ENCODE measurements at places on chromosomes 6 and 20.
A peak's percentile ranks its signal among the peaks of the same experiment; 100 is the strongest.

DNA sequence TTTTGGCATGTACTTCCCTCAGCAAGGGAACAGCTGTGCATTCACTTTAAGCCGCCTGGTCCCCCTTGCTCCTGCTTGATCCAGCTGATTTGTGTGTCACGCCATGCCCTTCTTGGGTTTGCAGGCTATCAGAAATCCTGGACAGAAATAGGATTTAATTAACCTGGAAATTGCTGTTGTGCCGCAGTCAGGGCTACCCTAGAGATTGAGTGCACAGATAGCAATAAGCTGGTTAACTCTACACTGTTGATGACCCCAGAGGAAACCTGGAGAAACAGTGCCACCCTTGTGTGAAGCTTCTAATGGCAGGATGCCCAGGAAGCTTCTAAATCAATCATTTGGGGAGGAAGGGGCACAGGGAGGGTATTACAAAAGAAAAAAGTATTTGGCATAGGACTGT is 199.0 kb downstream of the JARID2 start:
- no peak for DNase-seq

- no peak for DNase-seq
These were observed 5.9 kb downstream of the ZNF292 start for GRCh38 chr6:87161299-87161698.

GRCh38 chr6:136051140-136051775 is 198.9 kb downstream of the MTFR2 start:
- DNase-seq = no peak

DNA sequence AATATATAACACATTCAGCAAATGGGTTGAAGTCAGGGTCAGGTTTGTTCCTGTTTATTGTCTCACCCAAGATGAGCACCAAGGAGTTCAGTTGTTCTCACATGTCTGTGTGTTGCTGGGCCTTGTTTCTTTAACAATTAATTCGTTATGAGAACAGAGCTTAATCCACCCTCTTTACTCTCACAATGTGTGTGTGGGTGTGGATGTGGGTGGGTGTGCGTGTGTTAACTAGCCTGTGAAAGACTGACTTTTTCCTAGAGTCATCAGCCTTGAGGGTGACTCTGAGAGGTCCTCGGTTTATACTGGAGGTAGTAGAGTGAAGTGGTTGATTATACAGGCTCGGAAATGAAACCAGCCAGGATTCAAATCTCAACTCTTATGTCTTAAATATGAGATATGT is 672.1 kb downstream of the MAFB start:
- no peak for DNase-seq

- DNase-seq = no peak
These were observed 180.9 kb downstream of the SAMD5 start for GRCh38 chr6:147689398-147689797.

- no peak for DNase-seq
These were observed 1.5 kb downstream of the CENPQ start for GRCh38 chr6:49464691-49465090.

DNA sequence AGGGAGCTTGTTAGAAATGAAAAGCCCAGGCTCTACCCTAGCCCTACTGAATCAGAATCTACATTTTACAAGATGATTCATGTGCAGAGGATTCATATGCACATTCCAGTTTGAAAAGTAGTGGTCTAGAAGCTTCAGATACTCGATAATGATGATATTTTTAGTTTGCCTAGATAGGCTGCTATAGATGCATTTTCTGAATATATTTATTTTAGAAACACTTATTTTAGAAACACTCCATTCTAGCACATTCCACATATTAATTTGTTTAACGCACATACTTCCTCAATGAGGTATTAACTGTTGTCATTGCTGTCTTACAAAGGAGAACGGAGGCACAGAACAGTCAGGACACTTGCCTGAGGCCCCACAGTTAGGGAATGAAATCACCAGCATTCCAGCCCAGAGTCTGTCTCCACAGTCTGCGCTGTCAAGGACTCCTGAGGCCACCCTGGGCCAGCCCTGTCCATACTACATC is 64.4 kb downstream of the SNAP25 start:
- no peak for DNase-seq

GRCh38 chr6:30541515-30542403 is 14.5 kb downstream of the GNL1 start:
- peak; percentile 74 for DNase-seq

- DNase-seq = no peak
These were observed 79.6 kb downstream of the YTHDF1 start for GRCh38 chr20:63136296-63136695.

DNA sequence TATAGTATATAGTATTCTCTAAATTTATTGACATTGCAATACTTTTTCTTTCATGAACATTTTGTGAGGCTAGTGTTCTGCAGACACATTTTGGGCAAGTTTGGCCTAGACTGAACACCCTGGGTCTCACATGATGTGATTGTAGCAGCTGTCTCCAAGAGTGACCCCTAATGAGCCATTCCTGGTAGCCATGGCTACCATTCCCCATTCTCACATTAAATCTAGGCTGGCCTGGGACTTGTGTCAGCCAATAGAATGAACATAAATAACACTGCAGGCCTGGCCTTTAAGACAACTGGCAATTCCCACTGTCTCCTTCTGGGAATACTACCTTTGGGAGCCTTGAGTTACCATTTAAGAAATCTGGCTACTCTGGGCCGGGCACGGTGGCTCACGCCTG is 38.0 kb upstream of the TASP1 start:
- no peak for DNase-seq

DNA sequence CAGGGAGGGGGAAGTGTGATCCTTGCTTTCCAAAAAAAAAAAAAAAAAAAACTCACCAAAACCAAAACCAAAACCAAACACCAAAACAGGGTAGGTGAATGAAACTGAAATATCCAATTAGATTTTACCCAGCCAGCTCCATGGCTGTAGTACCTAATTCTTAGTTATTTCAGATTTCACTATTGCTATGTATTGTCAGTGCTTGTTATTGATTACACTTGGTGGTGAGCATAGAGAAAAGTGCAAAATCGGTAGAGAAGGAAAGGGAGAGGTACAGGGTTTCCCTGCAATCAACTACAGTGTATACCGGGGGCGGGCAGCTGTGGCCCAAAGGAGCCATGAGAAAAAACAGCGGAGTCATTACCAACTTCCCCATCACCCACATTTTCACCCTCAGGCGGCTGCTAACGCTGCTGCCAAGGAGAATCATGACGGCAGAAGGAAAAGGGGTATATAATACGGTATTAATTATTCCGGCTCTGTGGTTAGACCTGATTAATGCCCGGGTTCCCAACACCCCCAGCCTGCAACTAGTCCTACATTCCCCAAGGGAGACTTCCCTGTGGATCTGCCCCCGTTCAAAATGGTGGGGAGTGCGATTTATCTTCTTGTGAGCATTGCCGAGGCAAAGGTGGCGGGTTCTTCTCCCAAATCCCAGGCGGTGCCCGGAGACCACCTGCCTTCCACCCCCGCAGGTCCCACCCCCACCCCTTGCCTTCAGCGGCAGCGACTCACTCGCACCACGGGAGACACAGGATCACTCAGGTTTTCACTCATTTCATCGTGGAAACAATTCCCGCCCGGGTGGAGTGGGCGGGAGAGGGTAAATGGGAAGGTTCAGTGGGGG is at the start of gene C6orf62:
Gene C6orf62, minus strand, starts transcription at position 30 of the 847 bp plus-strand sequence. CDS start 486 bp downstream, outside the sequence.
- DNase-seq = peak; percentile 20

- DNase-seq = no peak
These were observed 316.7 kb upstream of the MARCKS start for GRCh38 chr6:113540466-113540865.

DNA sequence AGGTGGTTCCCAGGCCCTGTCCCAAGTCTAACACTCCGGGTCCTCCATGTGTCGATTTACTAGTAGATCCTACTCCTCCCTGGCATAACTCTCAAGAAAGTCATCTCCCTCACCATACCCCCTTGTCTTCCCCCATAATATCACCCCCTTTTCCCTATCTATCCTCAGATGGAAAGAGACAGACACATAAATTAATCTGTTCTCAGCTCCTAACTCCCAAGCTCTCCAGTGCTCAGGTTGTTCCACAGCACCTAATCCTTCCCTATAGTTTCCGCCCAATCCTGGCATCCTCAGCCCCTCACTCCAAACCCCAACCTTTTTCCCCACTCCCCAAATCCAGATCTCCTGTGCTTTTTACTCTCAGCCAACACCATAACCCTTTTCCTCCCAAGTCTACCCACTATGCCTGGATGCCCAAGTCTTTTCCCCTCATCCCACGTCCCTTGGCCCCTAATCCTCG is 808 bp downstream of the ILRUN start:
- no peak for DNase-seq

DNA sequence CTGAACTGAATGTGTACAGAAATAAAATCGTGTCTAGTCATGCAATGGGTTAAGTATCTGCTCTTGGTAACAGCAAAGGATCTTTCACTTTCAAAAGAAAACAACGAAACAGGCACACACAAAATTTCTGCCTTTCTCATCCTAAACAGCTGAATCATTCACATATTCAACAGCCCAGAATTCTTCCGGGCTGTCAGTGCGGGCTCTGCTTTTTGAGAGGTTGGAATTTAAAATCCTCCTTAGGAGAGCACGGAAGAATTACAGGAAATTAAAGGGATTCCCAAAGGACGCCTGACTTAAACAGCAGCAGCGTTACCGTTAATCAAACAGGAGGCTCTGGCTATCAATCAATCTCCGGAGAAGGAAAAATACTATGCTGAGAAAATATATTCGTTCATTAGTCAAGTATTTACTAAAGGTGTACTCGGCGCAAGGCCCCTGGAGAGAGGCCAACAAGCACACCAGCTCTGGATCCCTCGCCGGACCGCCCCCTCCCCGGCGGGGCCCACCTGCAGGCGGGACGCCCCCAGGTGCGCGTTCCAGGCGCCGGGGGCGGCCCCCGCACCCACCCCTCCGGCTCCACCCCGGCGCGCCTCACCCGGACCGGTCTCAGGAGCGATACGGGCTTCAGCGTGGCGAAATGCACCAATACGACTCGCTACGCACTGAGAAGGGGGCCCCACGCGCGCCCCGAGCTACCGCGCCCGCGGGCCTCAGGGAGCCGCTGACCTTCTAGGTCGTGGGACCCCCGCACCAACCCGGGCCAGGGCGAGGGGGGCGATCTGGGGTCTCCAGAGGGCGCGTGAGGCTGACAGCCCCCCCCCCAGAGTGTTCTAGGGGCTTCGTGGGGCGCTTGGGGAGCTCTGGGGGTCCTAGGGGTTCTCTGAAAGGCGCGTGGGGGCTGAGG is 1.0 kb downstream of the NAPB start:
- DNase-seq = no peak

GRCh38 chr20:36574366-36575135 is 1.2 kb downstream of the TGIF2 start:
- DNase-seq = peak; percentile 36

DNA sequence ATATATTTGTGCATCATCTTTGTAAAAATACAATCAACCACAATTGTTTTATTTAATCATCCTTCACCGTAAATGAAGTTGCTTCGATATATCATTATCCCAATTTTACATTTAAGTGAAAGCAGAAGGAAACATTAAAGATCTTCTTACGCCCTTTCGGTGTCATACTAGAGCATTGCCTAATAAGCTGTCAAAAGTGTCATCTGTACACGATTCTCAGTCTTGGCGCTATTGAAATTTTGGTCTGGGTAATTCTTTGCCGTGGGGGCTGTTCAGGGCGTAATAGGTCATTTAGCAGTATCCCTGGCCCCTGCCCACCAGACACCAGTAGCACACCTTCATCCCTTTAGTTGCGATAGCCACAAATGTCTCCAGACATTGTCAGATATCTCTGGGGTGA is 40.4 kb upstream of the TMEM170B start:
- no peak for DNase-seq

DNA sequence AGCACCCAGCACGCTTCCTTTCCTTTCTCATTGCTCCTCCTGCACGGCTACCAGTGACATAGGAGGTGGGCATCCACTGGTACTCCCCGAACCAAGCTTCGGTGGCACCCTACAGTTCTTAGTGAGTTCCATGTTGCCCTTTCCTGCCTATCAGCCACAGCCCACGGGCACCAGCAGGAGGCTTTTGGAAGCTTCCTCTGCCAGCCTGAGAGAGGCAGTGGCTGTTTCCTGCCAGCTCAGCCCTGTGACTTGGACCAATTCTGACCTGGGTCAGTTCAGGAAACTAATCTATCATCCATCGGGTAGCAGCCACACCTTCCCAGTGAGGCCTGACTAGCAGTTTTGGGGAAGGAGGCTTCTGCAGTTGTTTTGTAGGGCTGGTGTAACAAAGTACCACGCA is 176.4 kb upstream of the UST start:
- no peak for DNase-seq

DNA sequence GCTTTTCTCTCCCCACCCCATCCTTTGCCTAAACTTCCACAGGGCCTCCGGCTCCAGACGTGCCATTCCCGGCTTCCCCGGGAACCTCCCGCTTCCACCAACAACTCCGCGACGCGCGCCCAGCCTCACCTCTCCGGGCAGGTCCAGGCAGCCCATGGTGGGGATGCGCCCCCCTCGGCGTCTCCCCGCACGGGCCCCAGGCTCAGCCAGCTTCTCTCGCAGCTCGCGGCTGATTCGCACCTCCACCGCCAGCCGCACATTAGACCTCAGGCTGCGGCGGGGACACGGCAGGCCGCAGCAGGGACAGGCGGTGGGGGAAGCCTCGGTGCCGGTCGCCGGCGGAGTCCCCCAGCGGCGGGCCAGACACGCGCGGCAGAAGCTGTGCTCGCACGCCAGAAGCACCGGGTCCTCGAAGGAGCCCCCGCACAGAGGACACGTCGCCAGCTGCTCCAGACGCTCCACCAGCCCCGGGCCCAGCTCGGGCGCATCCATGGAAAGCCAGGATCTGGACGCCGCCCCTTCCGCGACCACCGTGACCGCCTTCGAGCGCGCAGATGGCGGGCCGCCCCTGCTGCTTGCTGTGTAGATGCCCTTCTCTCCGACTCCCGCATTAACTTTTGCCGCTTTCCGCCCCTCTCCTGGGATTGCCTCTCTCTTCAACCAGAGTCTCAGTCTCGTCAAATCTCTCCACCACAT is at the start of gene RNF39:
Gene RNF39, minus strand, starts transcription at position 676 of the 696 bp plus-strand sequence. Its CDS starts 184 bp downstream, at position 492.
- no peak for DNase-seq

GRCh38 chr6:7159790-7160525 is 52.2 kb downstream of the RREB1 start:
- DNase-seq = no peak

DNA sequence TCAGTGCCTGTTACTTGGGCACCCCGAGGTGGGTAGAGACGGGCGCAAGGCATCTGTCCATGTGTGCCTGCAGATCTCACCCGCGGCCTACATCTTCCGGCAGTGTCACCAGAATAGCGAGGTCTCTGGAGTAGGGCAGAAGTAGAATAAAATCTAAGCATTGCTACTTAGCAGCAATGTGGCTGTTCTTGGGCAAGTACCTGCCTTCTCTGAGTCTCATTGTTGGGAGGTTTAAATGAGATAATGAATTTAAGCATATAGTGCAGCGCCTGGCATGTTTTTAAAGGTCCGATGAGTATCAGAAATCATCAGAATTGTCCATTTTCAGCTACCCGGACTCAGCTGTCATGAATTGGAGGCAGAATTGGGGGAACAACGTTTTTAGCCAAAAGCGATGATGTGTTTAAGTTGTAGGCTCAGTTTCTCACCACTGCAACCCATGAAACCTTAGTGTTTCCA is 800 bp downstream of the ABCC10 start:
- peak; percentile 12 for DNase-seq

- DNase-seq = no peak
These were observed 27.1 kb upstream of the FABP7 start for GRCh38 chr6:122752459-122752858.

- no peak for DNase-seq
These were observed 579.5 kb downstream of the LMBRD1 start for GRCh38 chr6:69217343-69217742.

- no peak for DNase-seq
These were observed 16.5 kb downstream of the RIPOR2 start for GRCh38 chr6:24919056-24919892.

All from stimulated activated CD8-positive, alpha-beta memory T cell treated with anti-CD3 and anti-CD28 coated beads, Interleukin-4, amount 100 ng/mL, for 4 hours (primary cell).